Stimulated activated CD4-positive, alpha-beta T cell treated with anti-CD3 and anti-CD28 coated beads, TNF-alpha, amount 100 ng/mL, for 24 hours (primary cell): ENCODE measurements at places on chromosomes 7 and 10.

DNA sequence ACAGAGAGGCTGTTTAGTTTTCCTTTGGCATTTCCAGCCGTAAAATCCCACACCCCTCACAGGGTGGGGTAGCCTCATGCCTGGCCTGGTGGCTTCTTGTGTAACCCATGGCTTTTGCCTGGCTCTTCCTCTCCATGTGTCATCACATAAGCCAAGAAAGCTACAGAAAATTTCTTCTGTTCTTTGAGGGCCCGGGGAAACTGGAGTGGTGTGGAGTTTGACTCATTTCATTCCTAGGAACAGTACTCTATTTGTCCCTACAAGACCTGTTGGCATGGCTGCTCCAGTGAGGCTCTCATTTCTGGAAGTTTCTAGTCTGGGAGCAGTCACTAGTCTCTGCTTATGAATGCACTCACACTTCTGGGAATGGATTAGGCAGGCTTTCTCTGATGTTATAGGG lies 523.9 kb downstream of the SUGCT start:
- DNase-seq, result no peak

- no peak for DNase-seq
Measured at GRCh38 chr10:43249151-43249961, 17.5 kb downstream of the RASGEF1A start.

GRCh38 chr7:78161781-78162180 lies 363.2 kb downstream of the PHTF2 start:
- DNase-seq, result no peak

GRCh38 chr7:21538936-21539495 lies 3.8 kb upstream of the DNAH11 start:
- no peak for DNase-seq

GRCh38 chr10:87817609-87818504 lies at the start of gene ATAD1:
ATAD1 (minus strand) TSS chr10:87818226; CDS start chr10:87814599, 3,627 bp downstream.
- DNase-seq, result peak; percentile 74

GRCh38 chr7:50185208-50185607 lies 92.2 kb upstream of the ZPBP start:
- DNase-seq, result no peak

DNA sequence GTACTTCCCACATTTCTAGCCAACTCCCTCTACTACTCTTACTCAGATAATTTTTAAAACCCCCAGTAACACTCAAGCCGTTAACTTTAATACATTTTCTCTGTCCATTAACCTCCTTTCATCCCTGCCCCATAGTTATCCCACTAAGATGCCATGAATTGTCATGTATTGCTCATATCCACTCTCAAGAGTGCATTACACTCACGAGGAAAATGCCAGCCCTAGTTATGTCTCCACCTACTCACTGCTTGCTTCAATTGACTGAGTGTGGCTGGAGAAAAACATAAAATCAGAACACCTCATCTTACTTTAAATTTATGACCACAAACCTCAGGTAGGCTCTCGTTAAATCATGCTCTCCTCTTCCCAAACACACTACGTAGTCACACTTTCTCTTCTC lies 324.1 kb upstream of the NPSR1 start:
- DNase-seq, result no peak

- DNase-seq, result no peak
Measured at GRCh38 chr10:133104963-133105640, 17.4 kb downstream of the ADGRA1 start.

- DNase-seq, result peak; percentile 38
Measured at GRCh38 chr7:150357270-150357669, 11.4 kb upstream of the REPIN1 start.

- DNase-seq, result no peak
Measured at GRCh38 chr7:158778471-158778870, 50.8 kb downstream of the ESYT2 start.

GRCh38 chr7:117008886-117009531 lies 55.7 kb downstream of the ST7 start:
- DNase-seq, result no peak

DNA sequence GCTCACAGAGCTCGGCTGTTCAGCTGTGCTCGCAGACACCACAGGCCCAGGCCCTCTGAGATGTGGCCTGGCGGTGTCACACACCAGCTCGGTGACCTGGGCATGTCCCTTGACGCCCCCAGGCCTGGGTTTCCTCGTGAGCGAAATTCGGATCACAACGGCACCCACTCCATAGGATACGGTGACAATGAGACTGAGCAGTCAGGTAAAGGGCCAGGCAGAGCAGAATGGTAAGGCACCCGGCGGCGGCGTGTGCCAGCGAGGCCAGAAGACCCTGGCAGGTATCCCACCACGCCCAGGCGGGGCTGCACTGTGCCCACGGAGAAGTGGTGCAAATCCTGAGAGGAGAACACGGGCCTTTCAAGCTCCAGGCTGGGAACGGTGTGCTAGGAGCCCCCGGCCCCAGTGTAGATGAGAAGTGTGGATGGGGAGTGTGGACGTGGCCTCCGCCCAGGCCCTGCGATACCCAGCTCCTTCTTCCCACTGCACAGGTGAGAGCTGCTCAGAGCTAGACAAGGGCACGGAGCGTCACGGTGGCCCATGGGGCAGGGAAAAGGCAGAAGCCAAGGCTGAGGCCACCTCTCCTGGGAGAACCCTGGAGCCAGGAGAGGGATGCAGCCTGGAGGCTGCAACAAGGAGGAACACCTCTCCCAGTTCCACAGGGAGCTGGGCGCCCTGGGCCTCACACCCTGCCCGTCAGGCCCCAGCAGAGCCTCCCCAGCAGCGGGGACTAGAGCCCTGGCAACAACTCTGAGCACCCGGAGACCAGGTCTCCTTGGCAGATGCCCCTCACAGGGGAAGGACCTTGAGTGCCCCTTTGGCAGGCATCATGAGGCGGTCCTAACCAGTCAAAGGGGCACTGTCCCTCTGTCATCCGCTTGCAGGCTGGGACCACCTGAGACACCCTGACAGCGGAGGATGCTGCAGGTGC lies 219.1 kb downstream of the MAD1L1 start:
- no peak for DNase-seq
